Stimulated activated CD8-positive, alpha-beta memory T cell treated with anti-CD3 and anti-CD28 coated beads, Interleukin-2, amount 100 ng/mL, for 48 hours (primary cell): ENCODE measurements at places on chromosomes 12 and 14.

DNA sequence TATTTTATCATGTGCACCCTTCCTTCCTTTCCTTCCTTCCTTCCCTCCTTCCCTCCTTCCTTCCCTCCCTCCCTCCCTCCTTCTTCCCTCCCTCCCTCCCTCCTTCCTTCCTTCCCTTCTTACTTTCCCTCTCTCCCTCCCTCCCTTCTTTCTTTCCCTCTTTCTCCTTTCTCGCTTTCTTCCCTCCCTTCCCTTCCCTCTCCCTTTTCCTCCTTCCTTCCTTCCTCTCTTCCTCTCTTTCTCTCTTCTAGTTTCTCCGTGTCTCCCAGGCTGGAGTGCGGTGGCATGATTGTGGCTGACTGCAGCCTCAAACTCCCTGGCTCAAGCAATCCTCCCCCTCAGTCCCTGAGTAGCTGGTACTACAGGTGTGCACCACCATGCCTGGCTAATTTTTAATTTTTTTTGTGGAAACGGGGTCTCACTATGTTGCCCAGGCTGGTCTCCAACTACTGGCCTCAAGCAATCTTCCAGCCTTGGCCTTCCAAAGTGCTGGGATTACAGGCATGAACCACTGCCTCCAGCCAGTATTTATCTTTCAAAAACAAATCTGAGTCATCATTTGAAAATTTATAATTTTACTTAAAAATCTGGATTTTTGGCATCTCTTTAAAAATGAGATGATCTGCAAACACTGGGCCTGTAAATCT, 7.8 kb downstream of the C1RL start:
- DNase-seq, result no peak

GRCh38 chr14:96215452-96216244, 11.0 kb downstream of the BDKRB2 start:
- no peak for DNase-seq

DNA sequence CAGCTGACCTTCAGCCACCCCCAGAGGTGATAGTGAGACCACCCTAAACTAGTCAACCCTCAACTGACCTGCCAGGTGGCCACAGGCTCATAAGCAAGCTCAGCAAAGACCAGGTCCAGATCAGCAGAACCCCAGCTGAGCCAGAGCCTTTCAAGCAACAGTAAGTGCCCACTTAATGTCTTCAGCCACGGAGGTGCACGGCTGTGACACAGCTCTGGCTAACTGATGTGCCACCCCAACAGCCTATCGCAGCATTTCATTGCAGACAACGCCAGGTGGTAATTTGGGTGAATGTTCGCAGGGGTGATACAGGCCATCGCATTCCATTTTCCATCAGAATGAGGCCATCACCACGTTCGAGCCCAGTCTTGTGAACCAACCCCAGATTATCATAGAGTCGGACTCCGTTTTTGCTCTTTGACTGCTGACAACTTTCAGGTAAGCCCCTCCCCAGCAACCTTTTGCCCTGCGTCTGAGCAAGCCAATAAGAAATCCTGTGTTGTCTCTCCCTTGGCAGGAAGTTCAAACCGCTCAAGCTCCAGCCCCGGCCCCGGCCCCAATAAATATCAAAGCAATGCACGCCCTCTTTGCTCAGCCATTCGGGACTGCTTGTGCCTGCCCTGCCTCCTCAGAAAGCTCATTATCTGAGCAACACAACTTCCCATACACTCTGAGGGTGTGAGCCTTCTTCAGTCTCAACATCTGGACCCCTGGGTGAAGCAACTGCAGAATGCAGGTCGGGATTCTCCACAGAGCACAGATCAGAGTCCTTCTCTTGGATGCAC, 44.4 kb downstream of the JAG2 start:
- no peak for DNase-seq

DNA sequence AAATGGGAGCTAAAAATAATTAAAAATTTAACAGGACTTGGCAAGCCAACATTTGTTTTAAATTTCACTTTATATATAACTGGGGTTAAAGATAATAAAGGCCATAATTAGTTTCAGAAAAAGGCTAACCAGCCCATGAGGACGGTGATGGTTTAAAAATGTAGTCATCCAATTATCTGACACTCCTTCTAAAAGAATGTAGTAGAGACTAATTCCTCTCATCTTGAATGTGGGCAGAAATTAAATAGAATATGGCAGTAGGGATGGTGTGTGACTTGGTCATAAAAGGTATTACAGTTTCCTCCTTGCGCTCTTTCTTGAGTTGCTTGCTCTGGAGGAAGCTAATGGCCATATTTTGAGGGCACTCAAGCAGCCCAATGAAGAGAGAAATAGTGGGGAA, 49.1 kb upstream of the PTPRB start:
- no peak for DNase-seq

DNA sequence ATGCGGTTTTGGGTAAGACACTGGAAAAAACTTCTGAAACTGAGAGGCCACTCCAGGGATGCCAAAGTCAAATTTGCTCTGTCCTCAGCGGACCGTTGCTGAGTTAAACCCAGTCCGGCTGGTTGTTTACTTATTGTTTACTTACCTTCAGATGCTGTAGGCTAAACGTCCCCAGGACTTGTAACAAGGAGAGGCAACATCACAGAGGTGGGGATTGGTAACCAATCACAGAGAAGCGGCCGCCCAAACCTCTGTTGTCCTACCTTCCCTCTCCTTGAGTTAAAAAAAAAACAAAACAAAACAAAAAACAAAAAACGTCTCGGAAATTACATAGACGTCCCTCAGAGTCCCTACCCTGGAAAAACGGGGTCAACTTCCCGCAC, 380 bp downstream of the ANO2 start:
- DNase-seq, result no peak

GRCh38 chr12:93784339-93785086, 107.3 kb downstream of the CRADD start:
- no peak for DNase-seq

DNA sequence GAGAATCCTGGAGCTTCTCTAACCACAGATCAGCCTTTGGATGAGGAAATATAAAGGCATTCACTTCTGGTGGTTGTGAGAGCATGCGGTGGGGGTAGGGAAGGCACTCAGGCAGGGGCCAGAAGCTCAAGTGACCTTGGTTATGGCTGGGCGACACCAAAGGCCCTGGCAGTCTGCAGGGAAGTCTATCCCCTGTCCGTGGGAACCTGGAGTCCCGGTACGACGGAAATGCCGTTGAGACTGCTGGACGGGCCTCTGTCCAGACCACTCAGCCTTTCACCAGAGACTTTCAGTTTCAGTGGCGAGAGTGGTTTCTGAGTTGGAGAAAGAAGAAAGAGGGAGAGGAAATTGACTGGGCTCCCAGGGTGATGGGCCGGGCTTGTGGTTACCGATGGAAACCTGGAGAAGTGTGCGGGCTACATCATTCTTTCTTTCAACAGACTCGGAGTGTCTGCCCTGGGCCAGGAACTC, 20.9 kb downstream of the ISCA2 start:
- no peak for DNase-seq

DNA sequence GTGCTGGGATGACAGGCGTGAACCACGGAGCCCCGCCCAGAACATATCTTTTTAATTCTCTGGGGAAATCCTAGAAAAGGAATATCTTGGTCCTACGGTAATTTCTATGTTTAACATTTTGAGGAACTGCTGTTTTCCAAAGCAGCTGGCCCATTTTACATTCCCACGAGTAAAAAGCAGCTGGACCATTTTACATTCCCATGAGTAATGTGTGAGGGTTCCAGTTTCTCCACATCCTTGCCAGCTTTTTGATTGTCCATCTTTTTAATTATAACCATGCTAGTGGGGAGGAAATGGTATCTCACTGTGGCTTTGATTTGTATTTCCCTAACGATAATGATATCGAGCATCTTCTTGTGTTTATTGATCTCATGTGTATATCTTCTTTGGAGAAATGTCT, 4.4 kb upstream of the P2RX4 start:
- no peak for DNase-seq

- no peak for DNase-seq
Observed at GRCh38 chr14:25120261-25120660, 70.3 kb upstream of the STXBP6 start.

GRCh38 chr14:59482541-59483331, 1.5 kb downstream of the L3HYPDH start:
- DNase-seq, result no peak

DNA sequence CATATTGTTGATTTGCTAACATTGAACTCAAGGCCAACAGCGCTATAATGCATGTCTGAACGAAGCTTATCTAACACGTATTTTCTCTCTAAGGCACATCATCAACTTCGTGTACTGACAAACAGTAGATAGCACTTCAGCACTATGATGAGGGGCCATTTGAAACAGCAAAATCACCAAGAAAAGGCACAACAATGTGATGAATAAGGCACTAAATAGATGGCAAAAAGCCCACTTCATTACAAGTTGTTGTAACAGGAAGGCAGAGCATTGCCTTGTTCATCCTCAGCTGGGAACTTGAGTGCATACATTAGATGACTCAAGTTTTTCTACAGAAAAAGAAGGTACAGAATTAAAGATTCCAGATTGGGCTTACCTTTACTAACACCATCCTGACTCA, 75.2 kb downstream of the LIN7A start:
- no peak for DNase-seq

GRCh38 chr12:46160981-46161690, 107.7 kb downstream of the SLC38A1 start:
- DNase-seq, result no peak

DNA sequence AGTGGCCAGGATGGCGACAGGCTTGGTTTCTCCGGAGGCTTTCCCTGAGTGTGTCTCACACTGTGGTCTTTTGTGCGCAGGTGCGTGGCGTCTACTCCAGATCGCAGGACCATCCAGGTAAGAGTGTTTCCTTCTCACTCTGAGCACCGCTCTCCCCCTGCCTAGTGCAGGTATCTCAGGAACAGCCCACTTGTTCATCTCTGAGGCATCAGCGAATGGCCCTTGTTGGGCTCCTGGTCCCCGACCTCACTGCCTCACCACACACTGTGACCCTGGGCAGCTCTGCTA, 781 bp downstream of the ADGRD1 start:
- no peak for DNase-seq

GRCh38 chr12:132391326-132392041, 62.1 kb upstream of the GALNT9 start:
- DNase-seq, result no peak

- no peak for DNase-seq
Observed at GRCh38 chr12:115455268-115455681, 771.3 kb upstream of the TBX3 start.

DNA sequence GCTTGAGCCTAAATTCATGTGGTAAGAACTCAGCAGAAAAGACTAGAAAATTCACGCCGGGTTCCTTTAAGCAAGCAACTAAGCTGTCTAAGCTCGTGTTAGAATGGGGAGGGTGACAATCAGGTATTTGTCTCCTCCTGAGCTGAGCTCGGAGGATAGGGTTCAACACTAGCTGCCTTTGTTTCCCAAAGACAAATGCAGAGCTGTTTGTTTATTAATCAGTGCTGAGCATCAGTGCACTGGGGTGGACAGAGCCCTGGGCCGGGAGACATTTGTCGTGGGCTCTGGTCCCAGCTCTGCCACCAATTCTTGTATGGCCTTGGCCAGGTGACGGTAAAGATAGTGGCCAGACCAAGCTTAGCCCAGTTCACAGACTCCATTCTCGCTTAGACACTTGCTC, 43.7 kb downstream of the DEGS2 start:
- no peak for DNase-seq

DNA sequence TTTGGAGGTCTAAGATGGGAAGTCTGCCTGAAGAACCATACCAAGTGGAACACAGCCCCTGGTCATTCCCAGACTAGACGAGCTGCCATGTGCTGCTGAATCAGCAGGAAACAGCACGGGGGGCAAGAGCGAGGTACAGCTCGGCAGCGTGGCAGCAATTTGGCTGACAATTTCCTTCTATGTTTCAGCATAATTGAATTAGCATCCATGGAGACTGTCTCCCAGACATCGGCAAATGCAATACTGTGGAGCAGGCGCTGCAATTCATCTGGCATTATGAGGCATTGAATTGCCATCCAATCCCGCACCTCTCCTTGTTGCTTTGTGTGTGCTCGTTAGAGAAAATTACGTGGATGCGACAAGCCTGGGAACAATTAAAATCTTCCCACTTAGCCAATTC, 46.0 kb upstream of the CCDC60 start:
- DNase-seq, result no peak

DNA sequence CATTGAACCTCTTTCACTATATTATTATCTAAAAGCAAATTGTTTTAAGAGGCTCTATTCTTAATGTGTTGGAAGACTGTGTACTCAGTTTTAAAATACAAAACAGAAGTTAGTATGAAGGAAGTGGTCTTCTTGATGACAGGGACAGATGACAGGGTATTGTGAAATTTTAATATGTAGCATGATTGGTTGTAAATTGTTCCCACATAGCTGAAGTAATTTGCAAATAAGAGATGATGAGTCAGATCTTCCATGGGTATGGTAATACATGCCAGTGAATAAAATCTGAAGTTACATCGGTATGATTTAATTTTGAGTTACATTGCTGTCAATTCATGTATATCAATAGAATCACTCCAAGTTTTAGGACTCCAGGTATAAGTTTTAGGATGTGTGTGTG, 454.8 kb downstream of the AEBP2 start:
- no peak for DNase-seq

DNA sequence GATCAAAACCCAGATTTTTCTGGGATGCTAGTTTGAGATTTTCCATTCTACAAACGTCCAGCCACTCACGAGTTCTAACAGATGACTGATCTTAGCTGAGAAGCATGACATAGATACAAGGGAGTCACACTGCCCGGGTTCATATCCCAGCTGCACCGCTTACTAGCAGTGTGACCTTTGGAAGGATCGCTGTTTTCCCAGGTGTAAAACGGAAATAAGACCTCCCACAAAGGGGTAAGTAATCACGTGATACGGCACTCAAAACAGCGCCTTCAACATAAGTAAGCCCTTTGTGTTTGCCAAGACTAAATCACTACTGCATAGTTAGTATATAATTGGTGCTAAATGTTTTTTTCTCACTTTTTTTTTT, 624 bp upstream of the PWP1 start:
- DNase-seq, result no peak

DNA sequence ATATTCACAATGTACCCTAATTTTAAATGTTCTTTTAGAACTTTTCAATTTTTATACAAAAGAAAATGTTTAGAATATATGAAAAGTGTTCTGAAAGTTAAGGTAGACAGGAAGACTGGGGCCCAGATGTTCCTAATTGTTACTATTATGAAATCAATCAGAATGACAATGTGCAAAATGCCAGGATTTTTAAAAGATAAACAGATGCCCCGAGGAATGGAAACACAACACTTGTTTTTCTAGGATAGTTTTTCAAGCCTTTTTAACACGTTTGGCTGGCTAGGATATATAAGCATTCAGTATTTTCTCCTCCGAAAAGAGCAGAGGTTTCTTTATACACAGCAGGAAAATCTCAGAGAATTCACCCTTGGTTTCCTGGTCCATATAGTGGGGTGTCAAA, 106.8 kb downstream of the ESR2 start:
- no peak for DNase-seq

DNA sequence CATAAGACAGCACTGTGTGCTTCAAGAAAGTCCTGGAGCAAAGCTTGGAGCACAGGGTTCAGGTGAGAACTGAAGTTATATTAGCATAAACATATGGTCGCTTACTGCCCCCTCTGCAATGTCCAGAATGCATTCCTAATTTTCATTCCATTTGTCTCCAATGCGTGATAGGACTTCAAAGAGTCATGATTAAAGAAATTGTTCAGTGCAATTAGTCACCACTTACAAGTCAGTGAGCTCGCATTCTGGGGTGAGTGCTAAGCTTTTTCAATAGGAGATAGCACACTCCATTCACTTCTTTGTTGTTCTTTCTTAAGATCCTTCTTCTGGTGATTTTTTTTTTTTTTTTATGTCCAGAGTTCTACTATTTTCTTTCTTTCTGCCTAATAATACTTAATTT, 398.4 kb downstream of the SYT1 start:
- DNase-seq, result no peak

GRCh38 chr14:36055681-36056225, 120.8 kb downstream of the PTCSC3 start:
- DNase-seq, result no peak

GRCh38 chr12:130041983-130042812, 120.1 kb upstream of the FZD10 start:
- DNase-seq, result peak; percentile 37
